ENCODE measurements at places on chromosomes 12 and 14.

- no peak for DNase-seq
These were observed 28.9 kb upstream of the TMEM179 start for GRCh38 chr14:104633276-104634137.

GRCh38 chr12:11759899-11760298, 110.4 kb downstream of the ETV6 start:
- peak; percentile 17 for DNase-seq

- no peak for DNase-seq
These were observed 58.0 kb upstream of the CCDC175 start for GRCh38 chr14:59634617-59635016.

GRCh38 chr12:81303935-81304334, 226.1 kb downstream of the ACSS3 start:
- DNase-seq = no peak

- DNase-seq = no peak
These were observed 19.0 kb upstream of the C14orf180 start for GRCh38 chr14:104560586-104560945.

Data from amniotic epithelial cell (primary cell).